Ovary (tissue), 10 donors: ENCODE measurements at places on chromosomes 12 and 14. TPM values are rescaled to one million over a fixed set of nuclear protein-coding genes. Genes with fewer than 3 reads are reported as not detected.

- DNase-seq, result no peak
Measured at GRCh38 chr12:104285740-104286515, 17.6 kb upstream of the EID3 start.

- no peak for DNase-seq
Measured at GRCh38 chr12:22879203-22879602, 254.2 kb downstream of the ETNK1 start.

DNA sequence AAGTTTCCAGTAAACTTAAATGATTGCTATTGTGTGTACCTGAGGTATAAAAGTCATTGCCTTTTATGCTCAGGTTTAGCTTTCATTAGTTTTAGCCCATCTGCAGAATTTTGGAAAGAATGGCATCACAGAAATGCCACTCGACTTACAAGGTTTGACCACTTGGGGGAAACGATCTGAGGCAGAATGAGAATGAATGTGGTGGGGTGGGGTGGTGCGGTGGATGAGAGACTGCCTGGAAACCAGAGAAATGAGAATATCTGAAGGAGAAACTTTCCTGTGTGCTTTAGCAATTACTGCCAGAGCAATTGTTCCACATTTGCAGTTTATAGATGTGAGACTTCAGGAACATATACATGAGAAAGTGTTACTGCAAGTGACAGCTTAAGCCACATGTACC is 225.4 kb upstream of the PDE3A start:
- no peak for DNase-seq

DNA sequence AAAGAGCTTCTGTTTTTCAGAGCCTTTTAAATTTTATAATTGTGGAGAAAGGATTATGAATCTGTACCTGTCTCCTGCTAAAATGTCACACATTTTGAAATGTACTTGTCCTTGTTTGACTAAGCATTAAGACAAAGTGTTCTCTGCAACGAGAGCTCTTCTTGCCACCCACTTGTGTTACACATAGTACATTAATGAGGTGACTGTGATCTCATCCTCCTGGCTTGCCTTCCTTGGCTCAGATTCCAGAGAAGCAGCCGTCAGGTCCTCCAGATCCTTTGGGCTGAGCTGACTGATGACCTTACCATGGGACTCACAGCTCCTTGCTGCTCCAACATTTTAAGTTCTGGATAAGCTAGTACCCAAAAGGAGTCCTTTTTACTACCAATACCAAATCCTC is 81.4 kb downstream of the BBS10 start:
- no peak for DNase-seq

DNA sequence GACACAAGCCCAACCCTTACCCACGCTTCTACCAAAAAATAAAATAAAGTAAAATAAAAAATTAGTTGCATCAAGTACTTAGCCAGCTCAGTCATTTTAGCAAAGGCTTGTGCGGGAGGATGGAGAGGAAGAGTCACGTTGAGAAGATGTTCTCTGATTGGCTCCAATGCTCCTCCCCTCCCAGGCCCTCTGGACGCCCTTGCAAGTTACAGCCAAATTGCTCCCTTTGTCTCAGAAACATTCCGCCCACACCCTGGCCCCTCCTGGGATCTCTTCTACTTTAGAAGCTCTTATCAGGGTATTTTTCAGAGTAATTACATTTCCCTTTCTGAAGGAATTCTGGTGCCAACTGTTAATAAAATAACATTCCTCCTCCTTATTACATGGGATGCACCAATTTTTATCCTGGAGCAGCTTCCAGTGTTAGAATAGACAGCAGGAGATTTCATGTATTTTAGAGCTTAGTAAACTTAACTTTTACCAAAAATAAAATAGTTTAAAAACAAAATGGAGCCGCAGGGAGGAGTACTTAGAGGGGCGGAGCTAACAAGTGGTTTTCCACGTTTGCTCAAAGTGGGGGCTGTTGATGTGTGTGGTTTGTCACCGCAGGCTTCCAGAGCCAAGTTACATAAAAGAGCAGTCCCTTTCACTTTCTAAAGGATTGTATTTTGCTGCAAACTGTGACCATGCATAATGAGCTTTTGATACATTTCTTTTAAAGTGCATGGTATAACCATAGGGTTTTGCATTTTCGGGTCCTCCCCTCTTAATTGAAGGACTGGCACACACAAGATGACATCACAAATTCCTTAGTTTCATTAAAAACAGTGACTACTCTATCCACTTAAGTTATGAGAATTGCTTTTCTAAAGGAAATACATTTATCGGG is 71.7 kb upstream of the RAP1B start:
- peak; percentile 26 for DNase-seq

DNA sequence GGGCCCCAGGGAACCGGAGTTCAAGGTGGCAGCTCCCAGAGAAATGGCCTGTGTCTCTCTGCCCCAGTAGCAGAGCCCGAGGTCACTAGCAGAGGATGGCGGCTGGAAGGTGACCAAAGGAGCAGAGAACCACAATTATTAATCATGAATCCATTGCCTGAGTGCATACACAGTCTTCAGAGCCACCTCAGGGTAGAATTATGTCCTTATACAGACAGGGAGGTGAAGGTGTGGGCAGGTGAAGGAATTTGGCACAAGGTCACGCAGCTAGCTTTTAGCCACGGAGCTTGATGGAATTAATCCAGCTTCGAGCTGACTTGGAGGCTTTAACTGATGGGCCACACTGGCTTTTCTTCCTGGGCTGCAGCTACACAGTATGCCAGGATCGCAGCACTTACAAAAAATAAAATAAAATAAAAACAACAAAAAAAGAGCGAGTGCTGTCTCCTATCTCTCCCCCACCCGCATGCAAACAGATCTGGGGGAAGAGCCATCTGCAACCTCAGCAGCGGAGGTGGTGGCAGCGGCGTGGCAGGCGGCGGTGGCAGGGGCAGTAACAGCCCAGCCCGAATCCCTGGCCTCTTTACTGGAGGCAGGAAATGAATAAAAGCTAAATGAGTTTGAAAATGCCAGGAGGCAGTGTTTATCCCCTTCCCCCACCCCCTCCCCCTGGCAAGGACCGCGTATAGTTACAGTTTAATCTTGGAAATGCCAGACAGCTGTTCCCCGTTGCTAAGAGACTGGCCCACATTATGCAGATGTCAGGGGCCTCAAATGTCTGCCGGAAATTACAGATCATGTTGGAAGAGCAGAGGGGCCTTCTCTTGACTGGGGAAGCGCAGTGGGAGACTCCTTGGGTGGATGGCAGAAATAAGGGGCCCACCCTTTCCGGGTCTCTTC is 93.5 kb downstream of the LRRC74A start:
- peak; percentile 60 for DNase-seq

DNA sequence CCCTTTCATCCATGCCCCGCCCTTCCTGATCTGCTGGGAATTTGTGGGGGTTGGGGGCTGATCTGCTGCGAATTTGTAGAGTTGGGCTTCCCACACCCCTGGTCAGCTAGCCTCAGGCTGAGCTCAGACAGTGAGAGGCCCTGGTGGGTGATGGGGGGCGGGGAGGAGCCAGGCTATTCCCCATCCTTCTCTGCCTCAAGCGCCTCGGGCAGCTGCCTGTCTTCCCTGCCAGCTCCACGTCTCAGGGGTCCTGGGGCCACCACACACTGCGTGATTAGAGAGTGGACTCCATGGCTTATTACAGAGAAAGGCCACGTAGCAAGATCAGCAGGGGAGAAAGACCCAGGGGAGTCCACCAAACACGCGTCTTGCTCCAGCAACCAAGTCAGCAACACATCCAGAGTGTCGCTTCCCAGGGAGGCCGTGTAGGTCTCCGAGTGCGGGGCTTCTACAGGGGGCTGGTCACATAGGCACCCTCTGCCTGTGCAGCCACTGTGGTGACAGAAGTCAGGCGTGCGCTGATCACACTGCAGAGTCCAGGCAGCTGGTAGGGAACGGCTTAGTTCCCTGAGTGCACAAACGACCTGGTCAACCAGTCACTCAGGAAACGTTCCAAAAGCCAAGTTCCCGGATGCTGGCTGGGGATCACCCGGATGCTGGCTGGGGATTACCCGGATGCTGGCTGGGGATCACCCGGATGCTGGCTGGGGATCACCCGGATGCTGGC is 254.4 kb upstream of the SFSWAP start:
- DNase-seq, result no peak

GRCh38 chr12:62700091-62700880 is 233.7 kb downstream of the MON2 start:
- DNase-seq, result no peak

GRCh38 chr12:104670439-104671408 is 214.0 kb downstream of the CHST11 start:
- no peak for DNase-seq

- no peak for DNase-seq
Measured at GRCh38 chr12:105409279-105409678, 78.8 kb downstream of the C12orf75 start.

DNA sequence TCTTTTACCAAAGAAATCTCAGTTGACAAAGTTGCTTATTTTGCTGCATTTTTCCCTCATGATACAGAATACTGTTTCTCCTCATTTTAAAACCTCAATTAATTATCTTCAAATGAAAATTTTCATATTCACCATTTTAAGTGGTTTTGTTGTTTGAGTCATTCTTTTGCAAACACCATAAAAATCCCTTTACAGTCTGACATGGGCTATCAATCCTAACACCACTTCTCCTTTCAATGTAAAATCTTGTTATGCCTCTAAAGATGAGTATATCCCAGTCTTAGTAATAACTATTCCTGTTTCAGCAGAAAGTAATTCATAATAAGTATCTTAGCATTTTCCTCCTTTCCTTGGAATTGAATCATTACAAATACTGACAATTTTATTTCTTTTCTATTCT is 192.2 kb downstream of the SYT1 start:
- no peak for DNase-seq

- no peak for DNase-seq
Measured at GRCh38 chr12:38984388-38984787, 79.0 kb upstream of the CPNE8 start.

- DNase-seq, result no peak
Measured at GRCh38 chr12:23534196-23534595, 415.3 kb downstream of the SOX5 start.

DNA sequence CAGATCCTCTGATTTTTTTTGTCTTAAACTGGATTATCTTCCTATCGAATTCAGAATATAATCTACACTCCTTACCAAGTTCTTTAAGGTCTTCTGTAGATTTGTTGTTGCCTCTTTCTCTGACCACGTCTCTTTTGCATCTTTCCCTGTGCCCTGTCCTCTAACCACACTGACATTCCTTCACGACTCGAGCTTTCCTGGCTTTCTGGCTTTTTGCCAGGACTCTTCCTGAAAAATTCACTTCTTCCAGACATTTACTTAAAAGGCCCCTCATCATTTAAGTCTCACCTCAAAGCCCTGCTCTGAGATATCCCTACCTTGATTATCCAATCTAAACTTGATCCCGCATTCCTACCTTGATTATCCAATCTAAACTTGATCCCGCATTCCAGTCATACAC is 422.3 kb upstream of the DCN start:
- DNase-seq, result no peak

GRCh38 chr12:15796493-15797141 is 7.4 kb upstream of the EPS8 start:
- DNase-seq, result no peak

DNA sequence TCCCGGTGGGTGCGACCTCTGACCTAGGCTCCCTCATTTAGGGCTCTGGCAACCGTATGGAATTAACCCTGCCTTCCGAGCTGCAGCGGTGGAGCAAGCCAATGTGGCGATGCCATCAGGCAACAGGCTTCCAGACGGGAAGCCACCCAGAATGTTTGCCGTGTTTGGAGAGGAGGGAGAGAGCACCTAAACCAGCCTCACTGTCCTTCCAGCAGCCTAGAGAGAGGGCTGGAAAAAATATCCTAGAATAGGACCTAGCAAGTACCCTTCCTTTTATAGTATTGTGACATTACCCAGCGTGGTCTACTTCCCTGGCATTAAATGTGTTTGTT is 287 bp upstream of the SLC2A13 start:
- no peak for DNase-seq

- no peak for DNase-seq
Measured at GRCh38 chr12:119693511-119693910, 25.6 kb downstream of the PRKAB1 start.

DNA sequence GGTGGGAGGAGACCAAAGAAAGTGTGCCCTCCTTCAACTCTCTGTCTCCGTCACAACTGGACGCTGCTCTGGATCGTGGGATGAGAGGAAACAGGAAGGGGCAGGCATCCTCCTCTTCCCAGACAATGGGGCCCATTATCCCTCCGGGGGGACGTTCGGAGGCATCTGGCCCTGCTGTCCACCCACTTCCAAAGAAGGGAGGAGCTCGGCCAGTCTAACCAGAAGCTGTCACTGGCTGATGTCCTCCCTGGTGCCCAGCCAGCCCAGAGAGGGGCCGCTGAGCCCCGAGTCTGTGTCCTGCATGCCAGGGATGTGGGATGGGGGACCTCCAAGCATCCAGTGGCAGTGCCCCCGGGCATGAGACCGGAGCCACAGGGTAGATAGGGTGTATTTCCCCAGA is 39.8 kb upstream of the MEG3 start:
- DNase-seq, result no peak

DNA sequence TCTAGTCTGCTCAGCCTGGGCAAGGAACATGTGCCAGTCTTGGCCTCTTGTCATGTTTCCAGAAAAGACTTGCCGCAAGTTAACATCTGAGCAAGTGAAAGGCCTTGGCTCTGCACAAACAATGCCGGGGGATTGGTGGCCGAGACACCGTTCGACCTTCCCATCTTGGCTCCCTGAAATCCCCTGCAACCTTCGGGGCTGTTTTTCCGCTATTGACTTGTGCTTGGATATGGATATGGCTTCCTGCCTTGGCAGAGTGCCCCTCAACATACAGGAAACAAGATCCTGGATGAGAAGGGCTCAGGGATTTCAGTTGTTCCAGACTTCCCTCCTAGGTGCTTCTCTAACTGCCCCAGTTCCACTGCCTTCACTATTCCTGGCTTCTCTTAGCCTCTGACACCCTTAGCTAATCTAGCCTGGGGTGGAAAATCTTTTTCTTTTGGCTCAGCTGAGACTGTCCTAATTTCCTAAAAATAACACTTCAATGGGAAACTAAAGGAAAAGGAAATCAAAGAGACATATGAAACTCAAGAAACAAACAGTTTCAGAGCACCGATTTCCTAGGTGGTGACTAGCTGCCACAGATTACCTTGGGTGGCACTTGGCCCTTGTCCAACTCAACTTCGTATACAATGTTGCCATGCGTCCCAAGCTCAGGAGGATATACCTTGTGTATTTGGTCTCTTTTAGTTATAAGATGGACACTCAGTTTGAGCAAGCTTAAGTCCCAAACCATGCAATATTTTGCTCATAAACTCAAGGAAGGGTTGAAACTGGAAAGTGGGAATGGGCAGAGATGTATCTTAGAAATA is 33.9 kb downstream of the RDH12 start:
- DNase-seq, result no peak

GRCh38 chr14:23376482-23377197 is at the start of gene CMTM5:
Gene CMTM5, plus strand, starts transcription at chr14:23377046. Its CDS starts 206 bp downstream, at chr14:23377252.
- no peak for DNase-seq

- DNase-seq, result no peak
Measured at GRCh38 chr14:97164021-97164420, 366.8 kb downstream of the VRK1 start.

- no peak for DNase-seq
Measured at GRCh38 chr12:16189849-16190248, 87.6 kb downstream of the SLC15A5 start.

The RFLNA gene
- total RNA-seq, result 3.3 TPM

The SAMD15 gene
- total RNA-seq, result 2.2 TPM

The TOMM20L gene
- not detected for total RNA-seq

The HSP90B1 gene
- total RNA-seq, result 217 TPM

The COCH gene
- total RNA-seq, result 2.6 TPM

The LRRK2 gene
- total RNA-seq, result 14.0 TPM

The NPAS3 gene
- total RNA-seq, result 15.4 TPM

The INHBC gene
- 0.12 TPM for total RNA-seq
